Spinal cord (tissue), 10 donors: ENCODE measurements at places on chromosomes 7 and 10.

DNA sequence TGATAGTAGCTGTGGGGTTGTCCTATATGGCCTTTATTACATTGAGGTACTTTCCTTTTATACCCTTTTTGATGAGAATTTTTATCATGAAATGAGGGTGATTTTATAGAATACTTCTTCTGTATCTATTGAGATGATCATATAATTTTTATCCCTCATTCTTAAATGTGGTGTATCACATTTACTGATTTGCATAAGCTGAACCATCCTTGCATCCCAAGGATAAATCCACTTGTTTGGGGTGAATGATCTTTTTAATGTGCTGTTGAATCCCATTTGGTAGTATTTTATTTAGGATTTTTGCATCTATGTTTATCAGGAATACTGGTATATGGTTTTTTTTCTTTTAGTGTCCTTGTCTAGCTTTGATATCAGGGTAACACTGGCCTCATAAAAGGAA lies 84.5 kb upstream of the IL6 start:
- no peaks in the 10 kb centered on the region for H3K27me3 ChIP-seq
- DNase-seq = no peak

DNA sequence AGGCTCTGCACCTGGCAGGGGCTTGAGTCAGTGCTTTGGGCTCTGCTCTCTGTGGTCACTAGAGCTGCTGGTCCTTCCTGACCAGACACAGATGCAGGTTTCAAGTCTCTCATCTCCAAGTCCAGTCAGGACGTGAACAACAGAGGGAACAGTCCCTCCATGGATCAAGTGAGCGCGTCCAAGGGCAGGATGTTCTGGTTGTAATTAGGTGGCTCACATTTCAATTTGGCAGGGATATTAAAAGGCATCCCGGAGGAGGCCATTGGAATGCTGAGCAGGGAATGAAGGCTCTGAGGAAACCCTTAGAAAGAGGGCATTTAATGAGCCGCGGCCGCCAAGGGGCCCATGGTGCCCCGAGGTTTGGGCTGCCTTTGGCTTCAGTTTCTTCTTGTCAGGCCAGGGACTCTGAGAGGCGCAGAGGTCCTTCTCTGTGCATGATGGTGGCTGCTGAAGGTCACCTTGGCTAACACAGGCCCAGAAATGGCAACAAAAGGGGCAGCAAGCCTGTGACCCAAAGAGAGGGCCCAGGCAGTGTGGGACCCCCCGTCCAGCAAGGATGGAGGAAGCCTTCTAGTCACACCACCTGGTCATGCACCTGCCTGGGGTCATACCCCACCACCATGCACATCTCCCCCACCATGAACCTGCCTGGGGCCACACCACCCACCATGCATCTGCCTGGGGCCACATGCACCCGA lies 30.7 kb upstream of the INPP5A start:
- DNase-seq = peak; percentile 78
- H3K36me3 ChIP-seq = no peaks in the 10 kb centered on the region
- H3K27me3 ChIP-seq = no peaks in the 10 kb centered on the region
- H3K4me3 ChIP-seq = no peak overlapping the region
- H3K4me1 ChIP-seq = peaks cover 31% of the 10 kb centered on the region

- peaks cover 4% of the 10 kb centered on the region for H3K4me1 ChIP-seq
- no peaks in the 10 kb centered on the region for H3K27me3 ChIP-seq
- H3K36me3 ChIP-seq = no peaks in the 10 kb centered on the region
- no peak overlapping the region for H3K4me3 ChIP-seq
- no peak for DNase-seq
Measured at GRCh38 chr10:69825604-69826003, 23.9 kb downstream of the COL13A1 start.

DNA sequence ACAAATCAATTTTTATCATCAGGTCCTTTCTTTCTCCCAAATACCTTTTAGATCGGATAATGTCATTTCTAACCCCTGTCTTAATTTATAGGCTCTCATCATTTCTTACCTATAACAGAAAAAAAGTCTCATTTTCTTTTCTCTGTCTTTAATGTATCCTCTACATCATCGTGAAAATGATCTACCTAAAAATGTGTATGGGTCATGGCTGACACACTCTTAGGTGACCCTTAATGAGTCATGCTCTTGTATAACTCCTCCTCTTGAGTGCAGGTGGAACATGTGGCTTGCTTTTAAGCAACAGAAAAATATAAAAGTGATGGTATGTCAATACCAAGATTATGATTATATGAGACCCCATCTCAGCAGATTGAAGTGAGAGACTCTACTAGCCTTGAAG lies 139.4 kb downstream of the SEMA3C start:
- no peak overlapping the region for H3K4me3 ChIP-seq
- DNase-seq = no peak
- H3K36me3 ChIP-seq = no peaks in the 10 kb centered on the region
- no peak overlapping the region for H3K27ac ChIP-seq

GRCh38 chr7:150332852-150333635 lies 8.4 kb downstream of the RARRES2 start:
- H3K27ac ChIP-seq = no peak overlapping the region
- DNase-seq = no peak
- H3K36me3 ChIP-seq = peaks cover 76% of the 10 kb centered on the region

DNA sequence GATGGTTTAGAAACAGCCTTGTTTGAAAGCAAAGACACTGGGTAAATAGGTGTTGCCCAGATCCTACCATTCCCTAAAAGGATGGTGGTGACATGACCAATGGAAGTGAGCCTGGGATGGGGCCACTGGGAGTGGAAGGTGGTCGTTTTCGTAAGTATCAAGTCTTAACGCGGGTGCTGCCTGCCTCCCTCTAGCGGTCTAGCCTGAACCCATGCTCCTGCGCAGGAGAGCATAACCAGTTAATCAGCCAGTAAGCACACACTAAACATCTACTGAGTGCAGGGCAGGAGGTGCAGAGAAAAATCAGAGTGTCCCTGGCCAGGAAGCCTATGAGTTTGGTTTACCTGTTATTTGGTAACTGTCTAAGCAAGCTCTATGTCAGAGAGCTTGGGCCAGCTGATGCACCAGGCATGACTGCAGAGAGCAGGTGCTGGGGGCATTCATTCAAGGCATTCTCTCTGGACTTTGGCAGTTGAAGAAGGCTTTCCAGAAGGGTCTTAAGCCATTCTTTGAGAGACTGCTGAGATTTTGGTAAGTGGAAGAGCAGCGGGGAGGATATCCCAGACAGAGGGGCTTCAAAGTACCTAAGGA lies 930 bp downstream of the GARIN1A start:
- no peaks in the 10 kb centered on the region for H3K27me3 ChIP-seq
- no peak overlapping the region for H3K27ac ChIP-seq
- H3K36me3 ChIP-seq = no peaks in the 10 kb centered on the region
- DNase-seq = no peak

- H3K27me3 ChIP-seq = no peaks in the 10 kb centered on the region
- peak overlapping the region; percentile 79 for H3K27ac ChIP-seq
- H3K36me3 ChIP-seq = no peaks in the 10 kb centered on the region
- H3K4me1 ChIP-seq = peaks cover 38% of the 10 kb centered on the region
- no peak for DNase-seq
Measured at GRCh38 chr10:11336722-11337162, 274.7 kb downstream of the USP6NL start.

GRCh38 chr7:99837649-99838361 lies 10.0 kb downstream of the CYP3A43 start:
- no peak for DNase-seq
- H3K27me3 ChIP-seq = no peaks in the 10 kb centered on the region
- no peaks in the 10 kb centered on the region for H3K4me1 ChIP-seq
- no peak overlapping the region for H3K4me3 ChIP-seq
- no peaks in the 10 kb centered on the region for H3K36me3 ChIP-seq

GRCh38 chr7:78014401-78014800 lies 215.8 kb downstream of the PHTF2 start:
- H3K27ac ChIP-seq = no peak overlapping the region
- H3K36me3 ChIP-seq = no peaks in the 10 kb centered on the region
- H3K4me3 ChIP-seq = no peak overlapping the region
- DNase-seq = no peak

DNA sequence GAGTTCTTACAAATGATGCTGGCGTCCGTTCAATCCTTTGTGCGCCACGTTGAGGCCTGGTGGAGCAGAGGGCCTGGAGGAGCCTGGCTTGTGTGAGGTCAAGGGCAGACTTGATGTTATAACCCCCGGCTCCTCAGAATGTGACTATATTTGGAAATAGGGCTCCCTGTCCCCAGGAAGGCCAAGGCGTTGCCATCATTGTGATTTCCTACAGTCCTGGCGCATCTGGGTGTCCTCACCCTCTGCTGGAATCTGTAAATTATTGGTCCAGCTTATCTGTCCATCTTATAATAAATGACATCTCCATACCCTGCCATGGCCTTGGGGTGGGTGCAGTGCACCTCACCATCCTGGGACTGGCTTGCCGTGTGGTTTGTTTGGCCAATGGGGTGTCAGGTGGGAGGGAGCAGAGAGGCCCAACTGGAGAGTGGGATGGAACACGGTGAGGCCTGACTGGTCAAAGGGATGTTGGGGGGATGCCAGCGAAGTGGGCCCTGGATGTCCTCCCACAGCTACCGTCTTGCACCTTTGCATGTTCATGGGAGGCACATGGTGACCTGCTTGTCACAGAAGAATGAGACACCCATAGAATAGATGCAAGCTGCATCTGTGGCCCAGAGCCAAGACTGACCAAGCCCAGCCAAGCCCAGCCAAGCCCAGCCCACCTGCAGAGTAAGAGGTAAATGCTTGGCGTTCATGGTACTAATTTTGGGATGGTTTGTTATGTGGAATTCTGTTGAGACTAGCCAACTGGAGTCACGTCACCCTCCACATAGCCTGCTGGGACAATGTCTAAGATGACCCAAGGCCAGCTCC lies 11.1 kb upstream of the LRRC27 start:
- H3K27me3 ChIP-seq = no peaks in the 10 kb centered on the region
- no peak overlapping the region for H3K27ac ChIP-seq
- no peak for DNase-seq
- H3K4me3 ChIP-seq = no peak overlapping the region

GRCh38 chr7:67950321-67951083 lies 953.9 kb downstream of the TYW1 start:
- no peak overlapping the region for H3K27ac ChIP-seq
- H3K4me1 ChIP-seq = no peaks in the 10 kb centered on the region
- no peak overlapping the region for H3K4me3 ChIP-seq
- H3K36me3 ChIP-seq = no peaks in the 10 kb centered on the region

DNA sequence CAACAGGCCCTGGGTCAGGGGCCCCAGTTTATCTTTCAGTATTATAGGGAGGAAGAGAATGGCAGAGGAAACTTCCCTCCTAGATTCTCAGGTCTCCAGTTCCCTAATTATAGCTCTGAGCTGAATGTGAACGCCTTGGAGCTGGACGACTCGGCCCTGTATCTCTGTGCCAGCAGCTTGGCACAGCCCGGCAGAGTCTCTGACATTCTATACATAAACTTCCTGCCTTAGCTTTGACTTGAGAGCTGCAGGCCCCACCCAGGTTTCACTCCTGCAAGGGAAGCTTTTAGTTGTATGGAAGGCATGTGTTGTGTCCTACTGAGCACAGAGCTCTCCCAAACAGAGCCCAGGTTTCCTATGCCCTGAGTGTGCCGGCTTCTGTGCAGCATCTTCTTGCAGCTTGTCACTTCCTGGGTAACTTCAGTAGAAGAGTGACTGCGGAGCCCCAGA lies 205.6 kb upstream of the PRSS58 start:
- no peak overlapping the region for H3K27ac ChIP-seq
- H3K27me3 ChIP-seq = no peaks in the 10 kb centered on the region
- no peaks in the 10 kb centered on the region for H3K4me1 ChIP-seq
- no peak for DNase-seq
- no peak overlapping the region for H3K4me3 ChIP-seq

DNA sequence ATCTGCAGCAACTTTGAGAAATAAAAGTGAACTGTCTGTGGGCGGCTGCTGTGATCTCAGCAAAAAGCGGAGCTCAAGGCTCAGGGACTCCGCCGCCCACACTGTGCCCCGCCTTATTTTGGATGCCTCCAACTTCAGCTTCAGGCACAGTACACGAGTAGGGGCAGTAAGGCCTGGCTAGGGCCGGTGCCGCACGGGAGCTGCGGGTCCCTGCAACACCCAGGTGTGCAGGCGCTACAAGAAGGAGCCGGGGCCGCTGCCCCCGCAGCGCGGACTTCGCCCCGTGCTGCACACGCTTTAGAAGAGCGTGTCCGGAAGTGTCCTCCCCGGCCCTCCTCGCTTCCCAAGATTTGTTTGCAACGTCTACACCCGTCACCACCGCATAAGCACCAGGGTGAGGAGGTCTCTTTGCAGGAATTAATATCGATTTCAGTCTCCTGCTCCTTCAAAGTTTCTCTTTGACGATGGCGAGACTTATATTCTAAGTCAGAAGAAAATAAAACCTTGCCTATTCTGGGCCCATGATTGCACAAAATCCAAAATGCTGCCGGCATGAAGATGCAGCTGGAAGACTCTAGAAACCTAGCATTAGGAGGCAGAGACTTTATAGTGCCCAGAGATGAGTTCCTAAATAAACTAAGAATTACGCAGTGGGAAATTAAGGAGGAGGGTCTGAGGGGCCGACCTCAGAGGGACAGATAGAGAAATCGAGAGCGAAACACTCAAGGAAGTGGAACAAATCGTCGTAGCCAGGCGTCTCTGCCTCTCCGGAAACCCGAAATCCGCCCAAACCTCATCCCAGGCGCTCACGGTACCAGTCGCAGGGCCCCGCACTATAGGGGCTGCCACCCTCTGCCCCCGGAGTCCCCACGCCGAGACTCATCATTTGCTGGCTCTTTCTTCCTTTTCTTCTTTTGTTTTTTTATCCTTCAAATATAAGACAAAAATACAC lies 6.4 kb downstream of the VAX1 start:
- no peak for DNase-seq
- H3K27me3 ChIP-seq = peaks cover 95% of the 10 kb centered on the region
- H3K4me1 ChIP-seq = peaks cover 35% of the 10 kb centered on the region
- no peak overlapping the region for H3K27ac ChIP-seq

DNA sequence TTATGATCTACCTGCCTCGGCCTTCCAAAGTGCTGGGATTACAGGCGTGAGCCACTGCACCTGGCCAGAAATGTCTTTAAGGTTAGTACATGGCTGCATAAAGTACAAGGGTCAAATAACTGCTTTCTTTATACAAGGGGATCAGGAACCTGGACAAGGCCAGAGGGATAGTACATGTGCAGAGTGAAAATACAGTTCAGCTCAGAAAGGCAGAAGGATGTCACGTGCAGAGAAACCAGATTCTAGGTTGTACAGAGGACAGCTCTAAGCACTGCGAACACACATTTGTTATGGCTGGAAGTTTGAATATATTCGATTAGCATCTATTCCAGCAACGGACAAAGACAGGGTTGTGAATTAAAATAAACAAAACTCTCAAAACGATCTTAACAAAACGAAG lies 6.0 kb upstream of the RSBN1L start:
- no peak for DNase-seq
- H3K27ac ChIP-seq = no peak overlapping the region
- no peaks in the 10 kb centered on the region for H3K27me3 ChIP-seq
- H3K4me1 ChIP-seq = peaks cover 11% of the 10 kb centered on the region
- H3K4me3 ChIP-seq = no peak overlapping the region
- peaks cover 4% of the 10 kb centered on the region for H3K36me3 ChIP-seq

DNA sequence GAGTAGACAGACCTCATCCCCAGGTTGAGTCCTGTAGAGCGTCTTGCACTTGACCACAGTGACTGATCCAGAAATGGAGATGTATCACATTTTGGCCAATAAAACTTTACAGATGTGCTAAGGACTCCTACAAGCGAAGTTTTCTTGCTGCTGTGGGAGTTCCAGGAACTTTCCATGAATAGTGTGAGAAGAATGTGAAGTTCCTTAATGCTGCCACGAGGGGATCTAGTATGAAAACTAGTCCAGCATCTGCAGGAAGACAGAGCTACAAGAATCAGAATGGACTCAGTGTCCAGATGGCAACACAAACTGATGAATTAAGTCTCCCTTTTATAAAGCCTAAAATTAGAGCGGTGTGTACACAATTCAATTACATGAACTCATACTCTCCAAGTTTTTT lies 14.8 kb upstream of the LSM8 start:
- no peak for DNase-seq
- no peaks in the 10 kb centered on the region for H3K27me3 ChIP-seq
- no peaks in the 10 kb centered on the region for H3K4me1 ChIP-seq
- no peaks in the 10 kb centered on the region for H3K36me3 ChIP-seq
- H3K27ac ChIP-seq = no peak overlapping the region
- no peak overlapping the region for H3K4me3 ChIP-seq
